Stimulated activated CD8-positive, alpha-beta memory T cell treated with anti-CD3 and anti-CD28 coated beads, Interleukin-7, amount 100 ng/mL, for 24 hours (primary cell): ENCODE measurements at places on chromosomes 7 and 10.

- no peak for DNase-seq
These were observed 543.5 kb upstream of the ADARB2 start for GRCh38 chr10:2280713-2281300.

DNA sequence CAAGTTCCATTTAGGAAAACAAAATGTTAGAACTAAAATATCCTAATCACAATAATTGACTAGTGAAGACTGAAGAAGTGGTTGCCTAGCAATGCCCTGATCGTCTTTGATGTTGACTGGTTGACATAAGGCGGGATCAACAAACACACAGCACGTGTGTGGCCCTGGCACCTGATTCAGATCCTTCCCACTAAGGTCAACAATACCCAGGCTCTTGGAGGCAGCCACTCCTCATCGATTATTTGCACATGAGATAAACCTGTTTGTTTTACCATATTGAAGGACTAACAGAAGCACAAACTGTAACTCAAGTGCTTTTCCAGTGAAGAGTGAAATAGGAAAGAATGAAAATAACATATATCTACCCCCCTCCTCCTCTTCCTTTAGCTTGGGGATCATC lies 15.6 kb downstream of the FANK1 start:
- DNase-seq: no peak

- DNase-seq: no peak
These were observed 60.2 kb downstream of the DNAJB9 start for GRCh38 chr7:108629651-108630400.

GRCh38 chr10:49180444-49180860 lies 7.7 kb downstream of the TMEM273 start:
- DNase-seq: no peak

DNA sequence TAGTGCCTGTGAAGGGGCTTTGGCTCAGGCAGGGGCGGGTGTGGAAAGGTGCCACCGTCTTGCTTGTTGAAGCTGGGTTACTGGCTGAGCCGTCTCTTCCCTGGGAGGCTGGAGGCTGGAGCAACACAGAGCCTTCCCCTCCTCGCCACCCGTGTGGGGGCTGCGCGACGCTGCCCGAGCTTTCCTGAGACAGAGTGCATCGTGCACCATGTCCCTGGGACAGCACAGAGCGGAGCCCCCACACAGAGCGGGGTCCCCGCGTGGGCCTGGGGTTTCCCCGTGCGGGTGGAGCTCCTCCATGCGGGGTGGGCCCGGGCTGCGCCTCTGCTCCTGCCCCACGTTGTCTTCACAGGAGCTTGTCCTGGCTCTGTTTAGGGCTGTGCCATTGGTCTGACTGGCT lies 69.9 kb downstream of the INPP5A start:
- no peak for DNase-seq

GRCh38 chr7:97021747-97022490 lies 2.7 kb downstream of the DLX5 start:
- DNase-seq: no peak

DNA sequence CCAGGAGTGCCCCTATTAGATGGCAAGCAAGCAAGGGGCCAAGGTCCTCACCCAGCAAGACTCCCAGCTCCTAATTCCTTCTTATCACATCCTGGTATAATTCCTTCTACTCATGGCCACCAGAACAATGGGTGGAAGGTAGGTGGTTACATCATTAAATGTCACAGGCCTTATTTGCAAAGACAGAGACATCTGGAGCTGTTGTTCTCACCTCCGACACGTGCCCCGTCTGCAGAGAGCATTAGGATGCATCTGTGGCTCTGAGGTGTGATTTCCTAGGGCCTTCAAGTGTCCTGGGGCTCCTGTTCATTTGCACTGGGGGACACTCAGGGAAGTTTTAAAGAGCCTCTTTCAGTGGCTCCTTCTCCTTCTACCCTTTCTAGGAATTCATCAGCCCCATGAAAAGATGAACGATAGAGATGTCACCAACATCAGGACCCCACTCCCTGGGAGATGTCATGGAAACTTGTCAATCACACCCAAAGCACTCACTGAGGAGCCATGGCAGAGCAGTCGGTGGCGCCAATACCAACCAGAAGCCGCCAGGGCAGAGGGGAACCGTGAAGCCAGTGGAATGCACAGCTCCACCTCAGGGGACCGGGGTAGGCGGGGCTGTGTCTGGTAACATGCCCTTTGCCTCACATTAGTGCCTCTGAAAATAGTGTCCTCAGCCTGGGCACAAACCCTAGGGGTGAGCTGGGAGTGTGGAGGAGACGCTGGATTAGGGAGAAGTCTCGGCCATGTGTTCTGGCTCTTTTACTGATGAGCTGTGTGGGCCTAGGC lies 2.9 kb upstream of the ATP6V0E2 start:
- no peak for DNase-seq

GRCh38 chr7:136228171-136228570 lies 251.0 kb upstream of the MTPN start:
- no peak for DNase-seq
